ENCODE measurements at places on chromosomes 11 and 22.

DNA sequence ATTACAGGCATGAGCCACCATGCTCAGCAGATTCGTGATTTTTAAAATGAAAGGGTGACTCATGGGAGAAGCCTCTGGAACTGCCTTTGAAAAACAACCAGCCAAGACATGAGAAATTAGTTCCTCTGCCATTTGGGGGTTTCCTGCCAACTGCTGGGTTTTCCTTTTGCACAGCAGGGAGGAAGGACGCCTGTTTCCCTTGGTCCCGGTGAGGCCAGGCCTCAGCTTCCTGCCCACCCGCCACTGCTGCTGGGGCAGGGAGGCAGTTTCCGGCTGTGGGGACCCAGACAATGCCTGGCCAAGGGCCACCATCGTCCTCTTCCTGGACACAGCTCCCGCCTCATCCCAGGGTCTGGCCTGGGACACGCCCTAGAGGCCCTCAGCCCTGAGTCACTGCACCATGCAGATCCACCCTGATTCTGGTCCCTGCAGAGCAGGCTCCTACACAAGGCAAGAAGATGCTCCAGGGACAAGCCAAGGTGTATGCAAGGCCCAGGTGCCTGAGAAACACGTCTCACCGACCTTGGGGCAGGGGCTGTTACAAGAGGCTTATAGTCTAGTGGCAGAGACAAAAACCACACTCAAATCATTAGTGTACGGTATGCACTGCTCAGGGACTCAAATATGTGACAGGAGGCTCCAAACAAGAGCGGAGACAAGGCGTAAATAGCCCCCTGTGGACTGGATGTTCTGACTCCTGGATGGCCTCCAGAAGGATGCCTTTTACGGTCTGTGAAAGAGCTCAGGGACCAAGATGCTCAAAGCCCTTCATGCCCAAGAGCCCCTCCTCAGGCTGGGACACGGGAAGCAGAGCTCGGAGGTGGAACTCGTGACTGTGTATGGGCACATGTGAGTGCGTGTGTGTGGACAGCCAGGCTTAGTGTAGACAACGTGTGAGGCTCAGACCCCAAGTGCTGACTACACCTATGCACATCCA lies 10.0 kb downstream of the PPM1F start:
- peak; percentile 41 for DNase-seq

DNA sequence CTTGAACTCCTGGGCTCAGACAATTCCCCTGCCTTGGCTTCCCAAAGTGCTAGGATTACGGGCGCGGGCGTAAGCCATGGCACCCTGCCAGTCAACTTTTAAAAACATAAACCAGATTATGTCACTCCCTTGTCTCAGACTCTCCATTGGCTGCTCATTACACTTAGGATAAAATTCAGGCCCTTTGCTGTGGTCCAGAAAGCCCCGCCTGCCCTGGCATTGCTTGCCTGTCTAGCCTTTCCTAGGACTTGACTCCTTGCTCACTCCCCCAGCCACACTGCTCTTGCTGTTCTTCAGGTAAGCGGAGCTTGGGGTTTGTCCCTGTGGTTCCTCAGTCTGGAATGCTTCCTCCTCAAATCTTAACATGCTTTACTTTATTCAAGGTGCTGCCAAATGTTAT lies 30.5 kb downstream of the DIXDC1 start:
- no peak for DNase-seq

GRCh38 chr22:30538280-30538679 lies 8.3 kb downstream of the SEC14L6 start:
- DNase-seq = no peak

DNA sequence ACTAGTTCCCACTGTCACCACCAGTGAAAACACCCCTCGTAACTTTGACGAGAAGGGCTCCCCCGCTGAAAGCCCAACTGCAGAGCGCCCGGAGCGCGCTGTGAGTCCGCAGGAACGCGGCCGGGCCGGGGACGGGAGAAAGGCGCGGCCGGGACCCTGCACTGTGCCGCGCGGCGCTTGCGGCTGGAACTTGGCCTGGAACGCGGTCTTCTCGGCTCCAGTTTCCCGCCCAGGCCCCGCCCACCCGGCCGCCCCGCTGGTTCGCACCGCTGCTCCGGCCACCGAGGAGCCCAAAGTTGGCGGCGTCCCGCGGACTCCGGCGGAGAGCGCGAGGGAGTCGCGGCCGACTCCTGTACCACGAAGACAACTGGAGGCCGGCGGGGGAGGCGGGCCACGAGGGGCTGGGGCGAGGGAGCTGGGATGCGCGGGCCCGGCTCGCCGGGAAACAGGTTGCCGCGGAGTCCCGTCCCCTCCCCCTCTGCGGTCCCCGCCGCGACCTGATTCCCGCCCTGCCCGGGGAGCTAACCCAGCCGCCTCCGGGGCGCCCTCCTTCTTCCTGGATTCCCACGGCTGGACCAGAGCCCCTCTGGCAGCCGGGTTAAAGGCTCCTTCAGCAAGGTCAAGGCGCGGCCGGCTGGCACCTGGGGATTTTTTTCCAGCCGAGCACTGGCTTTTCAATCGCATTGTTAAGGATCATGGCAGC lies 3.4 kb downstream of the TENM4 start:
- DNase-seq = no peak

- DNase-seq = no peak
Observed at GRCh38 chr11:103035216-103035615, 56.7 kb downstream of the DCUN1D5 start.

DNA sequence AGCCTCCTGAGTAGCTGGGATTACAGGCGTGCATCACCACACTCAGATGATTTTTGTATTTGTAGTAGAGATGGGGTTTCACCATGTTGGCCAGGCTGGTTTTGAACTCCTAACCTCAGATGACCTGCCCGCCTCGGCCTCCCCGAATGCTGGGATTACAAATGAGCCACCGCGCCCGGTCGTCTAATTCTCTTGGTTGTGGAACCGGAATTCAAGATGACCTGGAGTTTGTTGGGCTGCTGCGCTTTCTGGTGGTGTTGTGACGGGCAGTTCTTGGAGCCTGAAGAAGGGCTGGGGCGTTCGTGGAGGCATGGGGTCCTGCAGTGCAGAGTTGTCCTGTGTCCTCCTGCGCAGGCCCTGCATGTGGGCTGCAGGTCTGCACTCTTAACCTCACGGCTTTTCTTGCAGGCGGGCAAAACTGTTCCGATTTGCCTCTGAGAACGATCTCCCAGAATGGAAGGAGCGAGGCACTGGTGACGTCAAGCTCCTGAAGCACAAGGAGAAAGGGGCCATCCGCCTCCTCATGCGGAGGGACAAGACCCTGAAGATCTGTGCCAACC lies 4.9 kb upstream of the TRMT2A start:
- DNase-seq = no peak

- no peak for DNase-seq
Observed at GRCh38 chr11:68503792-68504191, 43.2 kb downstream of the PPP6R3 start.

DNA sequence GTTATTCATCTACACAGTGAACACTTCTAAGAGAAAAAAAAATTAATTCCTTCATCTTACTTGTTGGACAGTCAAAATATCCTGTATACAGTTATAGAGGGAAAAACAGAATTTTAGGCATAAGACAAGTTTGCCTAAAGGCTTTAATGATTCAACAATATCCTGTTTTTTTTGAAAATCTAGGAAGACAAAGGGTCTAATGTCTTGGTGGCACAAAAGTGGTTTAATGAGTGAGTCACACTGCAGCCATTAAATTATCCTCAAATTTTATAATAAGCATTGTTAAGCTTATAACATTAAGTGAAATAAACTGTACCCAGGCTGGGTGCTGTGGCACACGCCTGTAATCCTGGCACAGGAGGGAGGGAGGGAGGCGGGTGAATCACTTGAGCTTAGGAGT lies 72.9 kb downstream of the GAB2 start:
- no peak for DNase-seq

GRCh38 chr11:31802609-31802989 lies 8.5 kb downstream of the PAX6 start:
- DNase-seq = no peak

- peak; percentile 6 for DNase-seq
Observed at GRCh38 chr11:74462009-74462408, 5.3 kb downstream of the KCNE3 start.

DNA sequence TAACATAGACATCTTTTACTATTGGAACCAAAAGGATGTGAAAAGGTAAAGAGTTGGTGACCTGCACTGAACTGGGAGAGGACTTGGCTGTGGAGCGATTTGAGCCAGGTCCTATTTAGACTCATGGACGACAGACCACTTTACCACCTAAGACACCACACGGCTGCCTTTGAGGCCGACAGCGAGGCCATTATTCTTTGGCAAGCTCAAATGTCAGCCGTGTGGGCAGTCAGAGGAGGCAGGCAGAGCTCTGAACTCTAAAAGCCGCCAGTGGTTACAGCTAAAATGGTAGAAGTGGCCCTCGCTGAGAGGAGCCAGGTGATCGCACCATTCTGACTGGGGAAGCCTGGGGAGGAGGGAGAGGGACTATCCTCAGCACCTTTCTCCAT lies 50.5 kb downstream of the SCUBE1 start:
- no peak for DNase-seq

DNA sequence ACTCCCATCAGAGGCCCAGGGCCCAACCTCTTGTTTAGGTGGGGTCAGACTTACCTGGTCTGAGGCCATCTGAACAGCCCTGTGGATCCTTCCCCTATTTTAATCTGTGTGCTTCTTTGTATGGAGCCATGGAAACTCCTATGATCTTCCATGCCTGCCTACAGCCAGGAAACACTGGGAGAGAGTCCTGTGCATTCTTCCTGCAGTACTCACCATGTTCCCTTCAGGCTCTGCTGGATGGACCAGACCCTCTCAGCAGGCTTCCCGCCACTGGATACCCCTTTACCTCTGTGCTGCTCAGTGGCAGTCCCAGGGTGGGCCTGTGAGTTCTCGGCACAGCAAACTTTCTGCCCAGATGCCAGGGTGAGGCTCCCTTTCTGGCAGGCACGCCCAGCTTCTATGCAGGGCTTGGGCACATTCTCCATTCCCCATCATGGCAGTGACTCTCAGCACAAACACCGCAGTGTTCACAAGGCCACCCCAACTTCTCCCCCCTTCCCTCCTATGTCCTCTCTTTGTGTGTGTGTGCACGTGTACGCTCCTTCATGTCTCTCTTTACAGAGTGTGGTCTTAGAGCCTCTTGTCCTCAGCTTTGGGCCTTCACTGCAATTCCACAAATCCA lies 34.8 kb downstream of the NEU3 start:
- no peak for DNase-seq

- DNase-seq = no peak
Observed at GRCh38 chr11:10288881-10289764, 4.9 kb downstream of the SBF2 start.

DNA sequence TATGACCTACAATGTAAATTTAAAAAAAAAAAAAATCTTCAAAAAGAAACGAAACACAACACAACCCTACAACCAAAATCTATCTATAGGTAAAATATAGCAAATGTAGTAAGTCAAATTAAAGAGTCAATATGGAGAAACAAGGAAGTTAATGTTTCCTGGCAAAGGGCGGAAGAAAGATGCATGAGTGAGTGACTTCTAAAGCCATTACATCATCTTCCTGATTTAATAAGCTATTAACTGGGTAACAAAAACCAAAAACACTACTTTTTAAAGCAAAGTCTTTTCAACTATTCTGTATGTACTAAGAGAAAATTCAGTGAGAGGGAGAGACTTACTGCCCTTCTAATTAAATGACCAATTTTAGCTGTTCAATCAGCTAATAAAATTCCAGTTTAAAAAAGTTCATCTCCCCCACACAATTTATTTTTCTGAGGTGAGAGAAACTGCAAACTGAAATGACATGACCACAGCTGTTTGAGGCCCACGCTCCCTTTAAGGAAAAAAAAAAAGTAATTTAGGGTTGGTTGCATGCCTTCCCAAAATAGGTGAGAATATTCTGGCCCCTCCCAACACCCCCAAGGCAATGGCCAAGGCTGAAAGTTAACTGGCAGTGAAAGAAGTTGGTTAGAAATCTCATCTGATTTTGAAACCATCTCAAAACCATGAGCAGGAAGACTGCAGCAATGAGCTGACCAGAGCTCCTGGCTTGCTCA lies 5.9 kb downstream of the SF1 start:
- peak; percentile 24 for DNase-seq

GRCh38 chr11:32562839-32563599 lies 20.6 kb upstream of the EIF3M start:
- DNase-seq = no peak

GRCh38 chr22:47810505-47811500 lies 1048.4 kb downstream of the TBC1D22A start:
- no peak for DNase-seq

DNA sequence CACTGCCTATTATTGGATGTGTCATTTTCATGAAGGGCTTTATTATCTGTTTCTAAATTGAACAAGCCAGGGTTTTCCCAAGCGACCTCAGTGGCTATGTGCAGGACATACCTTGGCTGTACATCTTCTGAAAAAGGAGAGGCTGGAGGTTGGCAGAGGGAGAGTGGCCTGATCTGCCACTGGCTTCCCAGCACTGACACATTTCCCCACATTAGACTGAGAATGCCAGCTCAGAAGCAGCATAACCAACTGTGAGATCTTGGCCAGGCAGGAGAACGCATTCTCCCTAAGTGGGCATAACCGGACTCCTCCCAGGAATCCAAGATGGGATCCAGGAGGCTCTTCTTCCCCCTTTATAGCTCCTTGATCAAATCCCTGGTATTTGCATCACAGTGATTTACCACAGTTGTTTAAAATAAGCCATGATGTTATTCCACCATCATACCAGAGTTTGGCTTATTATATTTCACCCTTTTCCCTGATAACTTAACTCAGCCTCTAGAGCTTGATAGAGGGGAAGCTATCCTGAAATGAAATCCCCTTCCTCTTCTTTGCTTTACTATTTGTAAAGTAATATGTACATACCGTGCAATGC lies 33.8 kb downstream of the AMOTL1 start:
- no peak for DNase-seq

GRCh38 chr11:7637447-7638157 lies 35.7 kb downstream of the CYB5R2 start:
- no peak for DNase-seq

DNA sequence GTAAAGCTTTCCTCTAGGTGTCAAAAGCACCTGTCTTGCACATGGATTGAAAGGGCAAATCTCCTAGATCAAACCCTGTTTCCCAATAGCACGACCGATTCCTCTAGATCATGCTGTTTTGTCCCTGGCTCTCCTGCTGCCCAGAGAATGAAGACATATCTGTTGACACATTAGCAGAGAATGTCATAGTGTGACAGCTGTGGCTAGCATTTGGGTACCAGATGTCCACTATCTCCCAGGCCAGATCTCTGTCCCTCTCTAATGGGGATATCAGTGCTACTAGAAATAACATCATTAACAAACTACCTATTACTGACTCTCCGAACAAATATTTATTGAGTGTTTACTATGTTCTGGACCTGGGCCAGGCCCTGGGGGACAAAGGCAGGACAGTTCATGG lies 72.4 kb upstream of the ISX start:
- no peak for DNase-seq

- DNase-seq = no peak
Observed at GRCh38 chr22:37366601-37367000, 60.7 kb downstream of the ELFN2 start.

GRCh38 chr11:10743354-10744000 lies 7.6 kb upstream of the CTR9 start:
- DNase-seq = peak; percentile 42

Measured in CD4-positive, alpha-beta T cell treated with Interleukin-4 for 4 hours (primary cell).